Endothelial cell (in vitro differentiated cells): ENCODE measurements at places on chromosomes 3 and 15.

- no peak for DNase-seq
Observed at GRCh38 chr3:26084629-26085028, 294.7 kb downstream of the OXSM start.

- DNase-seq: no peak
Observed at GRCh38 chr15:58551084-58551763, 119.4 kb downstream of the LIPC start.

- no peak for DNase-seq
Observed at GRCh38 chr3:140570602-140571001, 107.3 kb upstream of the TRIM42 start.

GRCh38 chr15:65329288-65329983, 25.0 kb downstream of the RNU5B-1 start:
- no peak for DNase-seq

- no peak for DNase-seq
Observed at GRCh38 chr15:70212286-70212962, 114.7 kb upstream of the TLE3 start.

DNA sequence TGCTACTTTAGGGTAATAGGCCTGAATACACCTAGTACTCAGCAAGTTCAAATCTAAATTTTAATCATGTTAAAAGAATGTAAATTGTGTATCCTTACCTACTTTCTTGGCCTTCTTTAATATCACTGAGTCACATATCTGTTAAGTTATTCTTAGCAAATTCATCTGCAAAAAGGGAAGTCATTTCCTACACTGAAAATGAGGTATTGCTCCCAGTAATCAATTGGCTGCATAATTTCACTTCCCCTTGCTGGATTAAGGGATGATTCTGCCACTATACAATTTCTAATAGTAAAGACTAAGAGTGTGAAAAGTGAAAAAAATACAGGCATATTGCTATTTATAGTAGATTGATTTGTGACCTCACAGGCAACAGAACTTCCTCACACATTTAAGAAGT, 47.8 kb downstream of the CCDC54 start:
- DNase-seq: no peak

- DNase-seq: peak; percentile 58
Observed at GRCh38 chr15:83092309-83092976, 15.0 kb upstream of the TM6SF1 start.

DNA sequence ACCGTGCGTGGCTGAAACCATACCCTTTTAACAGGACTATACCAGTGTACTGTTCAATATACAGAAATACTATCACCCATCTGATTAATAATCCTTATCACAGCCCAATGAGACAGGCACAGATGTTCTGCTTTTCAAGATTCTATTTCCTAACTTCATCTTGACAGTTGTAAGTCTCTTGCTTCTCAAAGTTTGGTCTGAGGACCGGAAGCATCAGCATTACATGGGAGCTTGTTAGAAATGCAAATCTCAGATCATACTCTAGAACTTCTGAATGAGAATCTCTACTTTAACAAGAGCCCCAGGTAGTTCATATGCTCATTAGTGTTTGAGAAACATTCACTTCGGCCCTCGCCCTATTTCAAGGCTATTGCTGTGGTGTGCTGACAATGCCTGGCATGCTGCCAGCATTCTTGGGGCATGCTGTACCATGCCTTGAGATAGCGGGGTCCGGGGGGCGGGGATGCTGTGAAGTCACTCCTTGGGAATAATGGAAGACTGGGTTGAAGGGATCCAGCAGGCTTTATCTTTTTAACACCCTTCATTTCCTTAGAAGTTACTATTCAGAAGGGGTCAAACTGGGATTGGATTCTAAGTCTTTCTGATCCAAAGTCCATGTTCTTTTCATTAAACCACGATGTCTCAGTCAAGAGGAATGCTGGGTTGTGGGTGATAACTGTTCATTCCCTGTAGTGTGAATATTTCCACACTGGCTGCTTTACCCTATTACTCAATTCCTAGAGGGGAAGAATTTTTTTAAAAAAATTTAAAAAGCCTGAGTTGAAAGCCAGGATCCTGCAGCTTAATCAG, 194.7 kb downstream of the LPP start:
- no peak for DNase-seq

GRCh38 chr3:149010504-149010951, 19.2 kb downstream of the GYG1 start:
- no peak for DNase-seq
